ENCODE measurements at places on chromosomes 4 and X. TPM values are rescaled to one million over a fixed set of nuclear protein-coding genes. Genes with fewer than 3 reads are reported as not detected.

DDX53 gene
- not detected for total RNA-seq

KLHL4 gene
- total RNA-seq = 5.0 TPM

RPA4 gene
- 0.33 TPM for total RNA-seq

CT45A1 gene
- total RNA-seq = not detected

SCLT1 gene
- 12.4 TPM for total RNA-seq

ANOS1 gene
- 7.5 TPM for total RNA-seq

KLF8 gene
- 0.90 TPM for total RNA-seq

PGAM4 gene
- total RNA-seq = not detected

ZFP92 gene
- 0.08 TPM for total RNA-seq

PRPS1 gene
- 60.9 TPM for total RNA-seq

CA5B gene
- 9.1 TPM for total RNA-seq

MMAA gene
- 15.9 TPM for total RNA-seq

COL25A1 gene
- total RNA-seq = 0.27 TPM

SYP gene
- total RNA-seq = 0.18 TPM

ABRAXAS1 gene
- total RNA-seq = 14.8 TPM

TCEAL6 gene
- not detected for total RNA-seq

OPHN1 gene
- 9.4 TPM for total RNA-seq

DOK7 gene
- not detected for total RNA-seq

GABRG1 gene
- not detected for total RNA-seq

TMEM35A gene
- 14.4 TPM for total RNA-seq

SMIM31 gene
- not detected for total RNA-seq

TRO gene
- 13.1 TPM for total RNA-seq

MSL3 gene
- 29.4 TPM for total RNA-seq

GLRA3 gene
- not detected for total RNA-seq

PSAPL1 gene
- total RNA-seq = not detected

RBM47 gene
- 8.3 TPM for total RNA-seq

SYTL5 gene
- 0.08 TPM for total RNA-seq

PGRMC2 gene
- total RNA-seq = 18.6 TPM

Data from fibroblast of the aortic adventitia (primary cell).